ENCODE measurements at places on chromosomes 12 and 14.

GRCh38 chr14:30708157-30708556 is 86.0 kb downstream of the SCFD1 start:
- no peak for DNase-seq

- peak; percentile 21 for DNase-seq
Measured at GRCh38 chr12:123532808-123533649, 490 bp downstream of the RILPL1 start.

DNA sequence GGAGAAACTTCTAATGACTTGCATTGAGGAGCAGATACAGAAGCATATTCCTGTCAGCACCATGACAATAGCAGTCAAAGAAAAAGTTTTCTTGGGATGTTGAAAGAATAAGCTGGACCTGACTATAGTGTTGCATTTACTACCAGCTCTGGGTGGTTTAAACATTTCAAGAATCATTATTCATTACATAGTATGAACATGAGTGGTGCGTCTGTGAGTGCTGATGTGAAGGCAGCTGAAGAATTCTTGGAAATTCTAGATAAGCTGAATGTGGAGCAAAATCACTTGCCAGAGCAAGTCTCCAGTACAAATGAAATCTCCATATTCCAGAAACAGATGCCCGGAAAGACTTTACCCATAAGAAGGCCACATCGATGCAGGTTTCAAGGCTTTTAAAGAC is 45.0 kb upstream of the STAB2 start:
- DNase-seq, result no peak

- DNase-seq, result no peak
Measured at GRCh38 chr12:41941079-41941478, 203.6 kb downstream of the GXYLT1 start.

GRCh38 chr12:113002155-113002554 is 23.8 kb downstream of the OAS2 start:
- no peak for DNase-seq

- no peak for DNase-seq
Measured at GRCh38 chr12:94287245-94287628, 138.9 kb downstream of the PLXNC1 start.

DNA sequence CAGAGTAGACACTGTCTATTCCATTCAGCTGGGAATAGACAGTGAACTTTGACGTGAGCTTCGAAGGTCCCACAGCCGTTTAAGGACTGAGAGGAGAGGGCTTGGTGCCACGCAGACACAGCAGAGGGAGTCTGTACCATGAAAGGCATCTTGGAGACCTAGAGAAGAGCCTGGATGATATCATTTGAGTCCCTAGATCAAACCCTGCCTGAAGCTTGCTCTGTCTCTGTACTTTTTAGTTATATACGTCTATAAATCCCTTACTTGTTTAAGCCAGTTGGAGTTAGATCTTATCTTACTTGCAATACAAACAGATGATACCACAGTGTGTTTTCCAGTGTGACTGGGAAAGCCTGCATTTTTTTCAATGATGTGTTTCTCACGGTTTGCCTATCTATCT is 128.9 kb upstream of the RTL1 start:
- no peak for DNase-seq

DNA sequence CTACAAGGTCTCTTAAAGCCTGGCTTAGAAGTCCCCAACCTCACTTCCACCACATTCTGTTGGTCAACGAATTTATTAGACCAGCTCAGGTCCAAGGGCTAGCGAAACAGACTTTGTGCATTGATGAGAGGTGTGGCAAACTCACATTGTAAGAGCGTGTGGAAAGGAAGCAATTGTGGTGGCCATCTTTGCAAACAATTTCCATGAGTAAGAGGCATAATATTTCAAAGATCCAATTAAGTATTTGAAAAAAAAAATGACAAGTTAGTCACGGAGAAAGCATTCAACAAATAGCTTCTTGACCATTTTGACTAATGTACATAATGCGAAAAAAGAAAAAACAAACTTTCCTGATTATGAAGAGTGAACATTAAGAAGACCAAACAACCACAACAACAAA is 7.4 kb downstream of the NR1H4 start:
- no peak for DNase-seq

DNA sequence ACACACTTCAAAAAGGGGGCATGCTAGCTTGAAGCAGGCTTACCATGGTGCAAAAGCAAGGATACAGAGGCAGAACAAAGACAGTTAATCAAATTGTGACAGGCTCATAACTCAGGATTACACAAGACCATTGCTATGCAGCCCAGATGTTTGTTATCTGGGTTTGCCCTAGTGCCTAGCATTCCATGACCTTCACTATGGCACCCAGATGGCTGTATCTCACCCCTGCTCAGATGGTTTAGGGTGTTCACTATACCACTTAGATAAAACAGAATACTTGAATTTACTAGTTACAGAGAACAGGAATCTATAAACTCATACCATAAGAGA is 56.2 kb downstream of the SDR9C7 start:
- no peak for DNase-seq

- no peak for DNase-seq
Measured at GRCh38 chr12:15446807-15447206, 124.5 kb downstream of the PTPRO start.

DNA sequence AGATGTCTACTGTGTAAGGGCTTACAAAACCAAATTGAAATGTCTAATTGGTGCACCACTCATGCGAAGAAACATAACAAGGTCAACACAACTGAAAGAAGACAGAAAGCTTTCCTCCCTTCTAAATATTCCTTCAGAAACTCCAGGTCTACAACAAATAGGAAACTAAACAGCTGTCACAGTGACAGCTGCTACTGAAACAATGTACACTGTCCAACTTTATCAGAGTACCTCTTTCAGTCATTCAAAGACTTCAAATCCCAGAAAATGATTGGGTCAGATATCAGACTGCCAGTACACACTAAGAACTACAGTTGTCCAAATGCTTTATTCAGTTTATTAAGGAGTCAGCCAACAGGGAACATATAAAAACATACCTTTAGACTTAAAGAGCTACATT is 35.2 kb downstream of the CEP128 start:
- DNase-seq, result no peak

GRCh38 chr12:113049976-113050742 is 6.4 kb upstream of the DTX1 start:
- no peak for DNase-seq

DNA sequence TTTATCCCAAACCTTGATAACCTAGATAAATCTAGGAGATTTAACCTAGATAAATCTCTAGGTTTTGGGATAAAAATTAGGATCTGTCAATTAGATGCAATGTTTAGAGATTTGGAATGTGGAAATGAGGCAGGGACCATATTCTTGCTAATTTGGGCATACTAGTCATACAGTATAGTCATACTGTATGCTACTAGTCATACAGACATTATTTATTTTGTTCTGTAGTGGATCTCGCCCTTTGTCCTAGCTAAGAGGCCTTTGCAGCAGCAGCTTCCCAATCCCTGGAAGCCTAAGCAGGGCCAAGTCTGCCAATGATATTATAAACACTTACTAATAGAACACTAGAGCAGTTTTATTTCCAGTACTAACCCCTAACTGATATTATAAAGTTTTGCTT is 136.4 kb downstream of the CEP128 start:
- no peak for DNase-seq

DNA sequence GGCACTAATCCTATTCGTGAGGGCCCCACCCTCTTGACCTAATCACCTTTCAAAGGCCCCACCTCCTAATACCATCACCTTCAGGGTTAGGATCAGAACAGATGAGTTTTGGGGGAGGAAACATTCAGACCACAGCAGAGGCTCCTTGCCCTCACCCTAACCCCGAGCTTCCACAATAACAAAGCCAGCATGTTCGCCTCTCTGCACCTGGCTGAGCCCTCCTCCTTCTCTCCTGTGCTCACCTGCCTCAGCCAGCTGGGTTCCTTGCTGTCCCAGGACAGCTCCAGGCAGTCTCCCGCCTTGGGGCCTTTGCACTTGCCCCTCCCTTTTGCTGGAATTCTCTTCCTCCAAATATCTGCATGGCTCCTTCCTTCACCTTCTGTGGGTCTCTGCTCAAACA is 9.7 kb upstream of the RAN start:
- no peak for DNase-seq

- DNase-seq, result no peak
Measured at GRCh38 chr12:127052511-127053232, 1214.3 kb upstream of the TMEM132C start.

Data from NCI-H345 (cell line).